ENCODE measurements at places on chromosomes 1 and 21. TPM values are rescaled to one million over a fixed set of nuclear protein-coding genes. Genes with fewer than 3 reads are reported as not detected.

FCRL5 gene
- polyA plus RNA-seq: 0.14 TPM

TSPEAR gene
- polyA plus RNA-seq: 0.03 TPM

PCAT6 gene
- 2.5 TPM for polyA plus RNA-seq

RAB13 gene
- polyA plus RNA-seq: 192 TPM

NCAM2 gene
- 2.8 TPM for polyA plus RNA-seq

Measured in urinary bladder (tissue), 4 donors.